ENCODE measurements at places on chromosomes 2 and 18.

- DNase-seq: no peak
Measured at GRCh38 chr2:176830362-176830761, 382.2 kb upstream of the HNRNPA3 start.

DNA sequence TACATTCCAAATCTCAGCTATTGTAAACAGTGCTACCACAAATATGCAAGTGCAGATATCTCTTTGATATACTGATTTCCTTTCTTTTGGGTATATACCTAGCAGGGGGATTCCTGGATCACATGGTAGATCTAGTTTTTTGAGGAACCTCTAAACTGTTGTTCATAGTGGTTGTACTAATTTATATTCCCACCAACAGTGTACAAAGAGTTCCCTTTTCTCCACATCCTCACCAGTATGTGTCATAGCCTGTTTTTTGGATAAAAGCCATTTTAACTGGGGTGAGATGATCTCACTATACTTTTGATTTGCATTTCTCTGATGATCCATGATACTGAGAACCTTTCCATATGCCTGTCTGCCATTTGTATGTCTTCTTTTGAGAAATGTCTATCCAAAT, 6.3 kb upstream of the CCNT2 start:
- DNase-seq: no peak

DNA sequence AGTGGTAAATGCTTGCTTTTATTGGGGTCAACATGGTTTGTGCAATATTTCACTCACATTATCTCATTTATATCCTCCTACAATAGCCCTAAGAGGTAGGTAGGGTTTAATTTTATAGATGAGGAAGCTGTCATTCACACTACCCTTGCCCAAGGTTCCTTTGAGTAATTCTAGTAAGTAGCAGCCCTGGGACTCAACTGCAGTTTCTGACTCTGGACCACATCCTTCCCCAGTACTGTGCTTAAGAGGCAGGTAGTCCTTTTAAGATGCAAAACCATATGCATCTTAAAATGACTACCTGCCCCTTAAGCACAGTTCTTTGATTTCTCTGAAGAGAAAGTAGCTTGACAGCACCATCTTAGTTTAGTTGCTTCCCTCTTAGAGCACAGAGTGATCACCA, 15.7 kb upstream of the NT5C1B start:
- no peak for DNase-seq

DNA sequence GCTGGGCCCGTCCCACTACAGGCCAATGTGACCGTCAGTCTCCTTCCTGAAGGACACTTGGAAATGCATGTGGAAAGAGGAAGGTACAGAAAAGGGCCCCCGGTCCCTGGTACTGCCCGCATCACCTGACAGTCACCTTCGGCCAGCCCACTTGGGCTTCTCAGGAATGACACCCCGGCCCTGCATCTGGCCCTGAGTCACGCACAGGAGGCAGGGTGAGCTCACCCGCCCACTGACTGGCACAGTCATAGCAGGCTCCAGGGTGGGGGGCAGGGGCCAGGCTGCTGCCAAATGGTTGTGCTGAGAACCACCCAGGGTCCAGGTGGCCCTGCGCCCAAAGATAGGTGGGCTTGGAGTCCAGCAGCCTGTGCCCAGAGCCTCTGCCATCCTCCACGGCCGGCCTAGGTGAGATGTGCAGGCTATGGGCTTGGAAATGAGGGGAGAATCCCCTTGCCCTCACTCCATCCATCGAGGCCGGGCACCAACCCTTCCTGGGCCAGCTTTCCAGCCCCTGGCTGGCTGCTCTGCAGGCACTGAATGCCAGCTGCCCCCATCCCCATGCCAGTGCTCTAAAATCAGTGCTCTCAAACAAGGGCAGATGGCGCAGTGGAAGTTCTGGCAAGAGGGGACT, 14.1 kb downstream of the EMX1 start:
- DNase-seq: no peak

- no peak for DNase-seq
Measured at GRCh38 chr2:236464140-236464539, 105.5 kb upstream of the ACKR3 start.

- DNase-seq: peak; percentile 42
Measured at GRCh38 chr2:215811409-215812345, 201.7 kb downstream of the MREG start.

DNA sequence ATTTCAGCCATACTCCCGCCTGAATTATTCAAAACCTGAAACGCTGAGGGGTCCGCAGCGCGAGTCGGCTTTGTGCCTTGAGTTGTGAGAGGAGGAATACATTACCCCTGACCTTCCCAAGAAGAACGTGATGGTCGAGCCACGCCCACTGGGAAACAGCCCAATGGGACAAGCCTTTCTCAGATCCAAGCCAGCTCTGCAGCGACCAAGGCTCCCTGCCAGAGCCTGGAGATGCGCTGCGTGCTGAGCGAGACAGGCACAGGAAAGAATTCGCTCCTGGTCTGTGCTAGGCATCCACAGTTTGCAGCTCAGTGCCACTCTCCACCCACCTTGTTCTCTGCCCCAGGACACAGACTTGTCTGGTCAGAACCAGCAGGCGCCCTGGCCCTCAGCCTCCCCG, 74.1 kb upstream of the GLI2 start:
- no peak for DNase-seq

DNA sequence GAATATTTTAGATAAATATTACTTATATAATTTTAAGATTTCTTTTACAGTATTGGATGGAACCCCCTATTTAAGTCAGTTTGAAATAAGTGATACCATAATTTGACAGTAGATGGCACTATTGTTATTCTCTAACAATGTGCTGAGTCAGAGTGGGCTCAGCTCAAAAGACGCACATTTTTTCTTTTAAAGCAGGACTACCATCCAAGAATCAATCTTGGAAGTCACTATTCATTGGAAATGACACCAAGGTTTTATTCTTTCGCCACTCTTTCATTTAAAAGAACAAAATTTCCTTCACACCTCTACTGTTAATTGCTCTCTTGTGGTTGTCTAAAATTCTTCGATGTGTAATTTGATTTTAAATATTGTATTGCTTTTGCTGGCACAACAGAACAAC, 32.6 kb upstream of the SPAG16 start:
- no peak for DNase-seq

DNA sequence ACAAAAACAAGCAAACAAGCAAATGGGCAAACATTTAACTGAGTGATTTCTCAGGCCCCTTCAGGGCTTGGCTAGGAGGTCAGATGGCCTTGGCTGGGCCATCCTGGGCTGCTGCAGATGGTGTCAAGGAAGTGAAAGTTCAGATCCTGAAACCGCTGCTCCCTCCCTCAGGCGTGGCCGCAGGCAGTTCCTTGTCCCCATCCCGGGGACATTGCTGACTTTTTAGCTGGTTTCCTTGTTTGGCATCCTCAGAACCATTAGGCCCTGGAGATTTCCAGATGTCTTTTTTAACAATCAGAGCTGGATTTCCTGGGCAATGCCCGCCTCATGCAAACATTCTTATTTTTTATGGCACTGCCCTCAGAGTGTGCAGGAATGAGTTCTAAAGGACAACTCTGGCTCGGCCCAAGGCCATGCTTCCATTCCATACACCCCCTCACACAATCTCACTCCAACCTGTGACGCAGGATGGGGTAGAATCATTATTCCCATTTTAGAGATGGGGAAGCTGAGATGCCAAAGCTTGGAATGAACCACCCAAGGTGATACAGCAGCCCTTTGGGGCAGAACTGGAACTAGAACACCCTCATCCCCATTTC, 86.1 kb upstream of the ZCCHC2 start:
- no peak for DNase-seq

DNA sequence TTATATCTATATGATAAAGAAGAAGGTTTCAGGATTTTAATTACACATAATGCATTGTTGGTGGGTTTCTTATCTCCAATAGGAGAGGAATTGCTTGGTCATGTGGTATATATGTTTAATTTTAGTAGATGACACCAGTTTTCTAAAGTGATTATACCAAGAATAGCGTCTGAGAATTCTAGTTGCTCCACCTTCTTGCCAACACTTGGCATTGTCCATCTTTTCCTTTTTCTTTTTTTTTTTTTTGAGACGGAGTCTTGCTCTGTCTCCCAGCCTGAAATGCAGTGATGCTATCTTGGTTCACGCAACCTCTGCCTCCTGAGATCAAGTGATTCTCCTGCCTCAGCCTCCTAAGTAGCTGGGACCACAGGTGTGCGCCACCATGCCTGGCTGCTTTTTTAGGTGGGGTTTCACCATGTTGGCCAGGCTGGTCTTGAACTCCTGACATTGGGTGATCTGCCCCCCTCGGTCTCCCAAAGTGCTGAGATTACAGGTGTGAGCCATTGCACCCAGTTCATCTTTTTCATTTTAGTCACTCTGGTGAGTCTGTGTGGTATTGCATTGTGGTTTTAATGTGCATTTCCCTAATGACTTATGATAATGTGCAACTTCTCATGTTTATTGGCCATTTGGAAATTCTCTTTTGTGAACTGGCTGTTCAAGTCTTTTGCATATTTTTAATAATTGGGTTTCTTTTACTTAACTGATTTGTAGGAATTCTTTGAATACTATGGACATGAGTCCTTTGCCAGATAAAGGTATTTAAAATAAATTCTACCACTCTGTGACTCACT, 37.3 kb upstream of the ZNF512 start:
- no peak for DNase-seq

DNA sequence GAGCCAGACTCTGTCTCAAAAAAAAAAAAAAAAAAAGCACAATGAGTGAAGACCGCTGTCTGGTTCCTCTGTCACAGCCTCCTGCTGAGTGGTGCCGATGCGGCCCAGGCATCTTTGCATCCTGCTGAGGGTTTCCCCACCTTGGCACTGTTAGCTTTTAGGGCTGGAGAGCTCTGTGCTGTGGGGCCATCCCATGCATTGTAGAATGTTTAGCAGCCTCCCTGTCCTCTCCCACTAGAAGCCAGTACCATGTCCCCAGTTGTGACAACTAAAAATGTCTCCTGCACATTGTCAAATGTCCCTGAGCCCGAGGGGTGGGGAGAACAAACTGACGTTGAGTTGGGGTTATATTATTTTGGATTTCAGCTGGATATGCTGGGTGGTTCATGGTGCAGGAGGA, 7.9 kb upstream of the COLEC11 start:
- DNase-seq: no peak

GRCh38 chr2:12412898-12413305, 303.8 kb upstream of the TRIB2 start:
- peak; percentile 7 for DNase-seq

DNA sequence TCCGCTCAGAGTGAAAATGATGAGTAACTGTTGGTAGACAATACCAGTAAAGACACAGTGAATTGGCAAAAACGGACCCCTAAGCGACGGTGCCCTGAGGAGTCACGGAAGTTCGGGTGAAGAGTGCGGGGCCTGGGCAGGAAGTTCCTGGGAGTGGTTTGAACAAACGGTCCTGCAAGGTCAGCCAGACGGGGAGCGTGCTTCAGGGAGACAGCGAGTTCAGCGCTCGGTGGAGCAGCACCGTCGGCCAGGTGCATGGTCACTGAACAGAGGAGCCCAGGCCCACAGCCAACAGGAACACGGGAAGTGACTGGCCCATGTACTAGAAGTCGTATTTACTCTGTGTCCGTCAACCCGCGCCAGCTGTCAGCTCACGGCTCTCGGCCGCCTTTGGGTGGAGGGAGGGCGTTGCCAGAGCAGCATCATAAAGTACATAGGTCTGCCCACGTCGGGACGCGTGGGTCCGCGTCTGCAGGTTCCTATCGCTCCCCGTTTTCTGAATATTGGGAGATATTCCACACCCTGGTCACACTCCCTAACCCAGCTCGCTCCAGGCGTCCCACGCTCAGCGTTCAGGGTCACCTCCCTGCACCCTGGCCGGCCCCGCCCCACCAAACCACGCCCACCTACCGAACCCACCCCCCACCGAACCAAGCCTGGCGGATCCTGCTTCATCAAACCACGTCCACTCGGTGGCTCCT, 75.6 kb upstream of the UXS1 start:
- no peak for DNase-seq

DNA sequence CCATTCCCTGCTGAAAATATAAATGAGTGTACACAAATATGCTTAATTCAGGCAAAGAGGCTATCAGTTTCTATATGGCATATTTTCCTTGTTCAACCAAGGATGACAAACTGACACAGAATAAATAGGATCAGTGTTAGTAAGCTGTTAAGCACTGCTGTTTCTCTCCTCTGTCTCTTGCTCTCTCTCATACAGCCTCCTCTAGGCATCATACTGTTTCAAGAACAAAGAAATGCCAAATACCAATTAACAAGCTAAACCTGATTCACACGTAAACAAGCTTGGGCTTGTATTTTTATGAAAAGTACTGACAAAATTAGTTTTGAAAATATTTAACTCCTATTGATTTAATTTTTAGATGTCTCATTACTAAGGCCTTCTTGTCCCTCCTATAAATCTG, 1027.2 kb upstream of the ACVR2A start:
- no peak for DNase-seq
